ENCODE measurements at places on chromosomes 4 and X.

DNA sequence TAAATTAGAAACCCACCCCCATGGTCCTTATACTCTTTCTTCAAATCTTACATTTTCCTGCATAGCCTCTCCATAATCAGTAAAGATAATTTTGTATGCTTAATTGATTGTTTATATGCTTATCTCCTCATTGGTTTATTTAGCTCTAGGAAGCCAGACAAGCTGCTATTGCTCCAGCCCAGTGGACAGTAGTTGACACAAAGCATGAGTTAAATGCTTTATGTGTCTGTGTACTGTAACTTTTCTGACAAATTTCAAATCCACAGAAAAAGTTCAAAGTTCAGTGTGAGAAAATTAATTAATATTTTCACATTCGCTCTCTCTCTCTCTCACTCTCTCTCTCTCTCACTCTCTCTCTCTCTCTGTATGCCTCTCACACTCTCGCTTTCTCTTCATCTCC is 181.7 kb downstream of the GABRB1 start:
- no peak for DNase-seq

GRCh38 chrX:153780678-153781427 is at the start of gene SRPK3:
Gene SRPK3, plus strand, starts transcription at chrX:153781041. Its CDS starts 46 bp downstream, at chrX:153781087.
- DNase-seq = no peak

DNA sequence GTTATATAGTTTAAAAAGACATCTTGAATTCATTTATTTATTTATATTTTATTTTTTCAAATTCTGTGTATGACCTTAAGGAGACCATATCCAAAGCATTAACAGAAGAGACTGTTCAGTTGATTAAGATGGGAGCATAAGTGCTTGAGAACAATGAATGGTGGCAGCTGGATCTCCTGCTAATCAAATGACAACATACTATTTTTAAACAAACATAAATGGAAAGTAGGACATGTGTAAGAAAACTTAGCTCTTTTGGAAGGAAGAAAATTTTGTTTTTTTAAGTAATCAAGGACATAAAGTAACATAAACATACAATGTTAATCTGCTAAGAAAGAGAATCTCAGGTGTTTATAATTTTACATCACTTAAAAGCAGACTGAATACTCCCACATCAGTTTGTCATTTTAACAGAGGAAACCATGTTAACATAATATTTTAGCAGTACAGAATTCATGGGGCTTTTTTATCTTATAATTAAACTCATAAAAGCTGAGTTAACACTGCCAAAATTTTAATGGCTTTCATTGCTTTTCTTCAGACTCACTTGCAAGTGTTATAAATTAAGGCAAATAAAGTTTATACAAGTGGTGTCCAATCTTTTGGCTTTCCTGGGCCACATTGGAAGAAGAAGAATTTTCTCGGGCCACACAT is 95.1 kb downstream of the MAD2L1 start:
- DNase-seq = no peak

- DNase-seq = no peak
Observed at GRCh38 chrX:138745196-138745595, 33.7 kb upstream of the FGF13 start.

DNA sequence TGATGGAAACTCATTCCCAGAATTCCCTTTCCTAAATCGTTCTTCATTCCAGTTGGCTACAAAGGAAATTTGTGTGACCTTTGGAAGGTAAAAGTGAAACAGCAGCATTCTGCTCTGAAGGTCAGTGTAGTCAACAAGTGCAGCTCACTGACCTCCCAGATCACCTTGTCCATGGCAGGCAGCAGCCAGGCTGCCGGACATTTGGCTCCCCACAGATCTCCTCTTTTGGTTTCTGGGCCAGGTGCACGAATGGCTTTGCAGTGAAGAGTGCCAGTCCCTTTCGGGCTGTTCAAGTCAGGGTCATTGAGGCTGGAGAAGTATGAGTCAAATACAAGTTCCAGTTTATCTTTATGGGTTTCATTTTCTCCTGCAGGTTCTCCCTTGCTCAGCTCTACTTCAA is 14.3 kb downstream of the GPRIN3 start:
- DNase-seq = no peak

DNA sequence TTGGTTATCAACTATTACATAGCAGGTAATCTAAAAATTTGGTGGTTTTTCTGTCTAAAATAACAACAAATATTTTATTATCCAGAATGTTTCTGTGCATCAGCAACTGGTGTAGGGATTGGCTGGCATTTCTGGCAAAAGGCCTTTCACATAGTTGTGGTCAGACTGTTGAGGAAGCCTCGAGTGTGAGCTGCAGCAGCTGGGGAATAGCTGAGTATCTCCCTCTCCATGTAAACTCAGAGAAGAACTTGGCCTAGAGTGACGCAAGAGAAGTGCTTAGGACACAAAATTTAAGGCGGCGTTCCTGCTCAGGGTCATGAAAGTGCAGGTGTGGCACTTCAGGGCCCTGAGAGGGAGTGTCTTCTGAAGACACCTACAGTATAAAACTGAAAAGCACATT is 558.9 kb downstream of the SPOCK3 start:
- DNase-seq = no peak

GRCh38 chrX:70029863-70030262 is 19.9 kb downstream of the AWAT2 start:
- DNase-seq = no peak

- no peak for DNase-seq
Observed at GRCh38 chr4:170769862-170770261, 680.1 kb upstream of the AADAT start.

DNA sequence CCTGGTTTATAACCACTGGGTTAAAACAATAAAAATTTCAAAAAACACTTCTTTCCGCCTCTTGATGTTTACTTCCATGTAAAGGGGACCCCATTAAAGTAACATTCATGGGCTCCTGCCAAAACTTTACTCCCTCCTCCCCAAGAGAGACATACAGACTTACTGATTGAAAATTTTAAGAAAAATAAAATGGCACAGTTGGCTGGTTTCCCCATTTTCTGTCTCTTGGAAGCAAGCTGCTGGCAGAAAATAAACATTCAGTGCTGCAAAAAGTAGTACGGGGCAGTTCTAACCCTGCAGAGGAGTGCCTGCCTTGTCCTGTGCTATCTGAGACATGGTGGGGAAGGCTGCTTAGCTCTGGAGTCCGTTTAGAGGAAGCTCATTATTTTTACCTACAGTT is 187.3 kb upstream of the INTU start:
- DNase-seq = no peak

DNA sequence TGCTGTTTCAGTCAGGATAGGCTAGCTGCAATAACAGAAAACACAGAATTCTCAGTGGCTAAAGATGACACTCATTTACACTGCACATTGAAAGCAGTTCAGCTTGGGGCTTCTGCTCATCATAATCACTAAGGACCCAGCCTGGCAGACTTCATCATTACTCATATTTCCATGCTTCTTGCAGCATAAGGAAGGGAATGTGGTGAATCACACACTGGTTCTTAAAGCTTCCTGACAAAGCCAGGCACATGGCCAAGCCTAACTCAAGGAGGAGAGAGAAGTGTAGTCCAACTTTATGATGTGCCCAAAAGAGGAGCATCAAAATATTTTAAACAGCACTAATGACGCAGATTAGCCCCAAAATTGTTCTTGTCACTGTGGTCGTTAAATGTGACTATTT is 186.5 kb downstream of the BANK1 start:
- no peak for DNase-seq

GRCh38 chrX:103722505-103722904 is 11.8 kb downstream of the TMEM31 start:
- DNase-seq = no peak

GRCh38 chrX:53421125-53421524 is 1.3 kb downstream of the SMC1A start:
- no peak for DNase-seq

- no peak for DNase-seq
Observed at GRCh38 chr4:91936311-91936710, 367.5 kb upstream of the GRID2 start.

All from stimulated activated CD8-positive, alpha-beta memory T cell treated with anti-CD3 and anti-CD28 coated beads, Interleukin-7, amount 100 ng/mL, for 1 hour (primary cell).